ENCODE measurements at places on chromosomes 11 and 22. TPM values are rescaled to one million over a fixed set of nuclear protein-coding genes. Genes with fewer than 3 reads are reported as not detected.

DNA sequence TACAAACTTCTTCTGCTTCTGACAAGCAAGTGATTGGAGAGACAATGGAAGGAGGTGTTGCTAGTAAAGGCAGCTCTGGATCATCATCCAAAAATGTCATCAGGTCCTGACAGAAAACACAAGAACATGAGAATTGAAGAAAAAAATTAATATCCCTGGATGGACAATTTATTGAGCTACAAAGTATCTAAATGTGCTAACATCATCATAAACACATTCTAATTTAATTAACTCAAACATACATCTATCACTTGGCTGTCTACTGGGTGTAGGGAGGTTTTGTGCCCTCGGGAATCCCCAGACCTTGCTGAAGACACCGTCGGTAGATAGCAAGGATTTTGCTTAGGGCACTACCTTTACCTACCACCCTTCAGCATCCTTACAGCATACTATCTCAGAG is 72.6 kb downstream of the ENTHD1 start:
- DNase-seq: no peak

DNA sequence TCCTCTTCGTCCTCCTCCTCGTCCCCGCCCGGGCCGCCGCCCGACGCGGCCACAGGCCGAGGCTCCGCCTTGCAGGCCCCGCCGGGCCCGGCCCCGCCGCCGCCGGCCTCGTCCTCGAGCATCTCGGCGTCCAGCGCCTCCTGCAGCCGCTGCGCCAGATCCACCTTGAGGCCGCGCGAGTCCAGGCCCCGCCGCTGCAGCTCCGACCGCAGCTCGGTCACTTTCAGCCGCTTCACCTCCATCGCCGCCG is 417 bp downstream of the HNRNPUL2 start:
- no peak for DNase-seq

Gene CNIH2
- not detected for total RNA-seq

- no peak for DNase-seq
Observed at GRCh38 chr11:15806217-15806616, 550.1 kb downstream of the SOX6 start.

DNA sequence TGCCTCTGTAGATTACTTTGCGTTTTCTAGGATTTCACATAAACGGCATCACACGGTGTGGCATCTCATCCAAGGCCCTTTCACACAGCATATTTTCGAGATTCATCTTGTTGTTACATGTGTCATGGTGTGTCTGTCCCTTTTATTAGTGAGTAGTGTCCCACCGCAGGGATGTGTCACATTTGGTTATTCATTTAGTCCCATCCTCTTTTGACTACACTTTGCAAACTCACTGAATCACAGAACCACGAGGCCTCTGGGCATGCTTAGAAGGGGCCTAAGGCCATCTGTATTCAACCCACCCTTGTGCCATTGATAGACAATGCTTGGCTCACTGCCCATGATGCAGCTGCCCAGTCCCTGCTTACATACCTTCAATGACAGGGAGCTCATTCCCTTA is 4.2 kb upstream of the RAC2 start:
- DNase-seq: no peak

Gene MS4A2
- 0.95 TPM for total RNA-seq

- peak; percentile 97 for DNase-seq
Observed at GRCh38 chr11:71787098-71787823, 45.7 kb upstream of the DEFB108B start.

Gene PHETA2
- 6.2 TPM for total RNA-seq

- no peak for DNase-seq
Observed at GRCh38 chr11:12838463-12839123, 164.4 kb downstream of the TEAD1 start.

Gene SYT8
- total RNA-seq: not detected

DNA sequence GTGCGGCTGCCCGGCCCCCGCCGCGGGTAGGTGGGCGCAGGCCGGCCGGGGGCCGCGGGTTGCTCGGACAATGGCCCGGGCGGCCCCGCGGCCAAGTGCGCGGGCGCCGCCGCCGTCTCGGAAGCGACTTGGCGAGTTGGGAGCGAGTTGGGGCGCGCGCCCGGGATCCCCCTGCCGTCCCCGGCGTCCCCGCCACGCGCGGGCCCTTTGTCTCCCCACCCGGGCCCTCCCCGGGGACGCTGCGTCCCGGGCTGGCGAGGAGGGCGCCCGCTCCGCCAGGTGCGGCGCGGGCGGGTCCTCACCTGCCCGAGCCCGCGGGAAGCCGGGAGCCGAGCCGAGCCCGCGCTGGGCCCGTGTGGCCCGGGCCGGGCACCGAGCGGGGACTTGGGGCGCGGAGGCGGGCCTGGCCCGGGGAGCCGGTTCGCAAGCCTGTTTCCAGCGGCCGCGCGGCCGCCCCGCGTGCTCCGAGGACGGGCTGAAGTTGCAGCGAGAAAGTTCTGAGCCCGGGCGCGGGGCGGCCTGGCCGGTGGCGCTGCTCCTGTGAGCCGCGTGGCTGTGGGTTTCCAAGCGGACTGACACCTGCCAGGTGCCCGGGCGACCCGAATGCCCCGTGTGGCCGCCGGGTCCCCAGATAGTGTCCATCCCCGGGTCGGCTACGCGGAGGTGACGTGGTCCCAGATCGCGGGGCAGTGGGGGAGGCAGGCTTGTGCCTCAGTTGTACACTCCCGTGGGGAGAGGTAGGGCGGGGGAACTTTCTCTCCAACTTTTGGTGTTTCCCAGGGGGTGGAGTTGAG is 586 bp downstream of the LRP5 start:
- DNase-seq: peak; percentile 78

- no peak for DNase-seq
Observed at GRCh38 chr11:36296884-36297543, 926 bp downstream of the PRR5L start.

GRCh38 chr11:37505406-37505805 is 907.4 kb upstream of the RAG2 start:
- DNase-seq: no peak

Gene GRM5
- not detected for total RNA-seq

DNA sequence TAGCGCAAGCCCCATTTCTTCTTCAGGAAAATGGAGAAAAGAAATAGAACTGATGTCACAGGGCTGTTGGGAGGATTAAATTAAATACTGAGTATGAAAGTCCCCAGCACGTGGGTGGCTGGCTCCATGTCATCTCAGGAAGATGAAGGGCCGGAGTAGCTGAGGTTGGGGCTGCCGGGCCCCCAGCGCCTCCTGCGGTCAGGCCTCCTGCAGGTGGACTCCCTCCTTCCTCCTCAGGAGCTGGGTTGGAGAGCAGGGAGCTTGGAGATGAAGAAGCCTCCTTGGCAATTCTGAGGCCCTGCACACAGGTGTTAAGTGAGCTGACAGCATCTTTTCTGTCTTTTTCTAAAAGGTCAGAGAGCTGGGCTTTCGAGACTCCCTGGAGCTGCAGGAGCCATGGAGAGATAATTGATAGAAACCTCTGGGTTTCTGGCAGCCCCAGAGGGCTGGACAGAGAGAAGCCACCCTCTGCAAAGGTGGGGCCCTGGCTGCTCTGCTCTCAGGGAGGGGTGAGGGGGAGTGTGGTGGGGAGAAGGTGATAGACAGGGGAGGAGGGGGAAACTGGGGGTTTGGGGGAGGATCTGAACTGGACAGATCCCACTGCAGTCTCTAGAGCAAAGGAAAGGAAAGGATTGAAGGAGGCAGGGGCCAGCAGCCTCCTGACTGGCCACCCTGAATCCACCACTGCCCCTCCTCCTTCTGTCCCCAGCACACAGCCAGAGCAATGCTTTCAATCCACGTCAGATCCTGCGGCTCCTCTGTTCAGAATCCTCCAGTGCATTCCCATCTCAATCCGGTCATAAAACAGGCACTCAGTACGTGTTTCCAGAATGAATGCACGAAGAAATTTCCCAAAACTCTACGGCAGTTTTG is 210.8 kb downstream of the CEP164 start:
- no peak for DNase-seq

Gene ARHGAP42
- total RNA-seq: 4.5 TPM

Gene SLC22A9
- not detected for total RNA-seq

DNA sequence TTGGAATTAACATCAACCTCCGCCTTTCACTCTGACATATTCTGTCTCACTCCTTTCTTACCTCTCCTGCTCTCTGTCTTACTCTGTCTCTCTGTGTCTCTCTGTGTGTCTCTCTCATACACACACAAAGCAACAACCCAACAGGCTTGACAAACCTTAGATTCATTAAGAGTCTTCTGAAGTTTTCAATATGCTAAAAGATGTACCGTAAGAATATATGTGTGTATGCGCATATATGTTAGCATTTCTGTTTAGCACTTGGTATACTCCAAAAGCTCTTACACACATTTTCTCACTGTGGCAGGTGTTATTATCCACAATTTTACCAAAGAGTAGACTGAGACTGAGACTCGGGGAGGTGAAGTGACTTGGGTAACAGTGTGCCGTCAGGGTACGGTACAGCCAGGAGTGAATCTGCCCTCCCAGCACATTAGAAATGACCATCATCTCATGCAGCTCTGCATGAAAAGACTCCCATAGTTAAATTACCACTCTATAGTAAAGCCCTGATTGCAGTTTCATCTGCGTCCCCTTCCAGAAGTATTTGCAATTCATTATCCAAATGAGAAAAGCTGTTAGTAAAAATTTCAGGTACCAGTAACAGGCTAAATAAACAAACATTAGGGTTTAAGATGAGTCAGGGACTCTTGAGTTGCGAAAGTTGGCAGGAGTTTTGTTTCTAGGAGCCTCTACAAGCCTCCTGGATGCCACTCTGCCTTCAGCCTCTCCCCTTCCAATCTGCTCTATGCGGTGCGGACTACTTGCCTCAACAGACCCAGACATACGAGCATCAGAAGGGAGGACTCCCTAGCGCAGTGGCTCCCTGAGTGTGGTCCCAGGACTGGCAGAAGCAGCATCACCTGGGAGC is 195.2 kb upstream of the TMEM45B start:
- no peak for DNase-seq

DNA sequence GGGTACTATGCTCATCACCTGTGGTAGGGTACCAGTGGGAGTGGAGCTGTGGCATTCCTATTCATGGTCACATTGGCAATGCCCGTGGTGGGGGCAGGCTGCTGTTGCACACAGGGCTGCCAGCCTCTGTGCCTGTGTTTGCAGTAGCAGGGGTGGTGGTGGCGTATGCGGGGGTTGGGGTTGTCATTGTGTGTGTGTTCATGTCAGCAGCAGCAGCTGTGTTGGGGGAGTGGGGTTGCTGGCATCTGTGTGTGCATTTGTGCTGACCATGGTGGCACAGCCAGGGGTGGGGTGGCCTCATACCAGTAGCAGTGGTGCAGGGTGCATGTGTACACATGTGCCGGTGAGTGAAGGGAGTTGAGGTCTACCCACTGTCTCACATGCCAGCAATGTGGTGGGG is 34.4 kb downstream of the TMEM225 start:
- peak; percentile 60 for DNase-seq

- no peak for DNase-seq
Observed at GRCh38 chr22:47807506-47807905, 1045.1 kb downstream of the TBC1D22A start.

Gene LDLRAD3
- total RNA-seq: 1.7 TPM

Gene SLC5A4
- not detected for total RNA-seq

Gene OR10W1
- not detected for total RNA-seq

Gene DUSP8
- 10.5 TPM for total RNA-seq

- no peak for DNase-seq
Observed at GRCh38 chr11:74551754-74552145, 40.6 kb upstream of the POLD3 start.

- DNase-seq: no peak
Observed at GRCh38 chr11:65708451-65708850, 3.6 kb upstream of the KAT5 start.

- DNase-seq: no peak
Observed at GRCh38 chr11:121961321-121961801, 154.7 kb downstream of the BLID start.

GRCh38 chr11:65882120-65883057 is 2.8 kb downstream of the CTSW start:
- DNase-seq: no peak

GRCh38 chr11:2419638-2420501 is 19.3 kb downstream of the TSSC4 start:
- DNase-seq: peak; percentile 85

- DNase-seq: no peak
Observed at GRCh38 chr11:69080257-69080995, 31.7 kb downstream of the TPCN2 start.

DNA sequence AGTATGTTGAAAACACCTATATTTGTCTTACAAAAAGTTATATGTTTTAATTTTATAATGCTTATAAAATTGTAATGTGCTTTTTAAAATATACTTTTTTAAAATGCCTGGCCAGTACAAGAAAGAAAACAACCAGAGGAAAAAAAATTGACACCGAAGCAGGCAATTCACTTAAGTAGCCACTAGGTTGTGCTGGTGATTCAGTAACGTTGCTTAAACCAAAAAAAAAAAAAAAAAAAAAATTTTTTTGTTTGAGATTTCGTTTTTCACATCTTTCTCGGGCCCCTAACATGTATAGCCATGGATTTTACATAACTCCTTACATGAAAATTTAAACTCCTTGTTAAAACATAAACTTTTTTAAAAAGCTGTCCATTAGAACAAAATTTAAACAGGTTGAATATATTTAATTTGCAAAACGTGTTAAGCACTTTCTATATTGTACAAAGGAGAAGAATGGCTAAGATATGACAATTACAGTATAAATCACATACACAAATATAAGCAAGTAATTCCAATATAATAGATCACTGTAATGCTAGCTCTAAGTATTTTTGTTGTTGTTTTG is 9.2 kb downstream of the OR8B4 start:
- DNase-seq: no peak

Gene KRTAP5-2
- total RNA-seq: not detected

Gene IFITM1
- total RNA-seq: 125 TPM

DNA sequence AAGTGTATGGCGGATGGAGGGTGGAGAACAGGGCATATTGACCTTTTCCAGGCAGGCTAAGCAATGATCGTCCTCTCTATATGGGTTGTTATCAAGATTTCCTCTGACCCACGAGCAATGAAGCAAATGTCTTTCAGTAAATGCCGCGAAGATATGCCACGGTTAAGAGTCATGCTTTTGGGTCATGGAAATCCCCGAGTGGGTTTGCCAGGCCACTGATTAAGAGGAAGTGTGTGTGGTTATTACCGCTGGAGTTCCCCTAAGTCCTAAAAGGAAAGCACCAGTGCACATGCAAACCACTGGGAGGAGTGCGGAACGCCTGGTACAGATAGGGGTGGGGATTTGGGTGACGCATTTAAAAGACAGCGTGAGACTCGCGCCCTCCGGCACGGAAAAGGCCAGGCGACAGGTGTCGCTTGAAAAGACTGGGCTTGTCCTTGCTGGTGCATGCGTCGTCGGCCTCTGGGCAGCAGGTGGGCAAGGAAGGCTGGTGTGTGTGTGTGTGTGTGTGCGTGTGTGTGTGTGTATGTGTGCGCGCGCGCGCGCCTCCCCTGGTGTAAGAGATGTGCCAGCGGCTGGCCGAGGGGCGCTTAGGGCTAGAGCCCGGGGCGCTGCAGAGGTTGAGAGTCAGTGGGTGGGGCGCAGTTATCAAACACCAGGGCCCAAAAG is at the start of gene BIRC3:
Gene BIRC3 (plus strand): TSS at position 386 of the 669 bp plus-strand sequence. CDS start 7,026 bp downstream, outside the sequence.
- DNase-seq: peak; percentile 90

- DNase-seq: no peak
Observed at GRCh38 chr11:72013765-72014711, 15.3 kb downstream of the IL18BP start.

Gene PRMT3
- total RNA-seq: 13.3 TPM

Gene DTX4
- total RNA-seq: 2.1 TPM

Gene PDGFD
- total RNA-seq: 9.0 TPM

Gene NOX4
- 1.5 TPM for total RNA-seq

GRCh38 chr11:83284501-83285150 is 1.5 kb downstream of the CCDC90B start:
- no peak for DNase-seq

Measured in Right ventricle myocardium inferior (tissue), 1 donor.